Progenitor cell of endocrine pancreas (in vitro differentiated cells): ENCODE measurements at places on chromosomes 2 and 18. TPM values are rescaled to one million over a fixed set of nuclear protein-coding genes. Genes with fewer than 3 reads are reported as not detected.

TNFRSF11A gene
- total RNA-seq, result 0.43 and 0.64 TPM in 2 replicates

- peak overlapping the region; percentile 27 for H3K4me3 ChIP-seq
- no peak for DNase-seq
- no peaks in the 10 kb centered on the region for H3K36me3 ChIP-seq
- no peaks in the 10 kb centered on the region for H3K27me3 ChIP-seq
These were observed 33.0 kb upstream of the PPP1R1C start for GRCh38 chr2:181952404-181953226.

DNA sequence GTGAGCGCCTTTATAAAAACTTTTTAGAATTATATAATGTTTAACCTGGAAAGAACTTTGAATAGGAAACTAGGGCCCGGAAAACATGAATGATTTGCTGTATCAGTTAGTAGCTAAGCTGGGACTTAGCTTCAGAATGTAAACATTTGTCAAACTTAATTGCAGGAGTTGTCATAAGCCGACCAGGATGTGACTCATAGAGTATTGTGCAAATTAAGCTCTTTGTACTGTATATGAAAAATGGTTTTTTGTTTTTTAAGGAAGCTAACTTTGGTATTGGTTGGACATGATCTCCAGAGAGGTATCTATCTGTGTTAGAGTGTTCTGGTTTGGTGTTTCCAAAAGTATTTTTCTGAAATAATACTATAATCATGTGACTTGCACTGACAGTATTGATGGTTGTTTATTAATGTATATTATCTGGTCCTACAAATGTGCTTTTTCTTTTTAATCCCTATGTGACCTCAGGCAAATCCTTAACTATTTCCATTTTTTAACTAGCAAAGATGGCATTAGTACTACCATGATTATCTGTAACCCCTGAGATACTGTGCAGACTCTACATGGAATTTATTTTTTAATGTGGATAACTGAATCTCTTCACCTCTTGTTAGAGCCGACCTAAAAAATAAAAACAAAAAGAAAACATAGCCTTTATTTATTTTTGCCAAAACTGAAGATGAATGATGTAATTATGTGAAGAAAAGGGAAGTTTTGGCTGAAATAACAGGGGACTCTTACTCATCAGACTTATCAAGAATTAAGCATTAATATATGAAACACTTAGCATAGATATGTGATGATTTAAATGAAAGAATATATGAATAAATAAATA is 11.7 kb downstream of the YIPF4 start:
- no peak overlapping the region for H3K27ac ChIP-seq
- H3K4me3 ChIP-seq, result no peak overlapping the region
- H3K4me1 ChIP-seq, result no peaks in the 10 kb centered on the region
- peaks cover 12% of the 10 kb centered on the region for H3K36me3 ChIP-seq
- DNase-seq, result no peak
- no peaks in the 10 kb centered on the region for H3K27me3 ChIP-seq

DNA sequence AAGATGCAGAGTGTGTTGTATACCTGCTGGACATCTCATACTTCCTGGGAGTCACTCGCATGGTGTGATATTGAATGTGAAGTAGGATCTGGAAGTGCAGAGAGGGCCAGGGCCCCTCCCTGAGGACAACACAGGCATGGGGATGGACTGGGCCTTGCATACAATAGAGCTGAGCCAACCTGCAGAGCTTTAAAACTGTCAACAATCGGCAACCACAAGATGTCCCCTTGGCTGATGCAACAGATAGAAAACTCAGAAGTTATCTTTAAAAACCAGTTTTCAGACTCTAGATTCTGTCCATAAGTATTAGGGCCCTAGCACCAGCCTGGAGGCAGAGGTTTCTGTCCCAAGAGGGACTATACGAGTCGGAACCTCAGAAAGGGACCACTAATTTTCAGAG is 19.7 kb downstream of the EVA1A start:
- DNase-seq, result no peak
- H3K36me3 ChIP-seq, result peaks cover 20% of the 10 kb centered on the region
- no peak overlapping the region for H3K4me3 ChIP-seq
- no peaks in the 10 kb centered on the region for H3K27me3 ChIP-seq
- H3K27ac ChIP-seq, result no peak overlapping the region
- H3K4me1 ChIP-seq, result no peaks in the 10 kb centered on the region

GRCh38 chr2:71130905-71131244 is 441 bp downstream of the MPHOSPH10 start:
- H3K4me1 ChIP-seq, result peaks cover 6% of the 10 kb centered on the region
- no peak for DNase-seq
- no peaks in the 10 kb centered on the region for H3K27me3 ChIP-seq
- H3K27ac ChIP-seq, result no peak overlapping the region

KATNAL2 gene
- 6.1 and 8.0 TPM in 2 replicates for total RNA-seq

- no peak overlapping the region for H3K4me3 ChIP-seq
- peaks cover 1% of the 10 kb centered on the region for H3K4me1 ChIP-seq
- DNase-seq, result no peak
- peaks cover 55% of the 10 kb centered on the region for H3K36me3 ChIP-seq
- H3K27me3 ChIP-seq, result no peaks in the 10 kb centered on the region
- no peak overlapping the region for H3K27ac ChIP-seq
These were observed 43.9 kb downstream of the LANCL1 start for GRCh38 chr2:210432633-210433032.

DNA sequence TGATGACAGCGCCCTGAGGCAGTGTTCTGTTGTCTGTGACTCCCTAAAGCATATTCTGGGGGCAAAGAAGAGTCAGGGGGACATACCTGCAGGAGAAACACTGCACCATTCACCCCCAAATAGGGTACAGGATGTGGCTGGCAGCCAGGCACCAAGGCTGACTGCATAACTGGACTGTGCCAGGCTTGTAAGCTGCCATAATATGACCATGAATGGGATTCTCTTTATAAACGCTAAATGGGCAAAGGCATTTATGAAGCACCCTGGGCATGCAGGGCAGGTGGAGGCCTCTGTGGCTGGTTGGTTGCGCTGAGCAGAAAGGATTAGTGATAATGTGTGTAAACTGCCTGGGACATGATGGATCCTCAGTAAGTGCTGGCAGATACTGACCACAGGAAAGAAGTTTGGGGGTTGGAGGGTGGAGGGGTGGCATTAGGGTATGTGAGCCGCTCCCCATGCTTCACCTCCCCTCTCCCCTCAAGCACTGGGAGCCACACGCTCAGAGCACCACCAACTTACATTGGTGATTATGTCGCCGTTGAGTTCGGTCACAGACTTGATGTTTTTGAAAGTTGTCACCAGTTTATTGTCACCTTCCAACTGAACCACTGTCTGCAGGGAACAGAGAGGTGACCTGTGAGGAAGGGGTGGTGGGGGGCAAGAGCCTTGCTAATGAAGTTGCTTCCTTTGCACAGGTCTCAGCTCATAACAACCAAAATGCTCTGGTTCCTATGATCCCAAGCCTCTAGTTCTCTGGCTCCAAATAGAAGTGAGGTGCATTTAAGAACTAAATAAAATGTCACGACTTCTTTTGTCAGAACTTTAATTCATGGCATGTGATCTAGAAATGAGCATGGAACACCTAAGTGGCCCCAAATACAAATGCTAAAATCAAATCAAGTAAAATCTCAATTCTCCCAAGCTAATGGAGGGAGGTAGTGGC is 3.6 kb downstream of the FABP1 start:
- no peak overlapping the region for H3K4me3 ChIP-seq
- peaks cover 5% of the 10 kb centered on the region for H3K27me3 ChIP-seq
- DNase-seq, result no peak
- H3K36me3 ChIP-seq, result no peaks in the 10 kb centered on the region
- H3K27ac ChIP-seq, result no peak overlapping the region

ABCG5 gene
- total RNA-seq, result not detected in 2 replicates

TCF4 gene
- 56.8 and 61.3 TPM in 2 replicates for total RNA-seq

ANKRD30B gene
- total RNA-seq, result not detected in 2 replicates

- no peak overlapping the region for H3K4me3 ChIP-seq
- peaks cover 35% of the 10 kb centered on the region for H3K4me1 ChIP-seq
- no peak for DNase-seq
- H3K27me3 ChIP-seq, result peaks cover 17% of the 10 kb centered on the region
These were observed 2.0 kb upstream of the TBC1D8 start for GRCh38 chr2:101153077-101153707.

PSTPIP2 gene
- 6.1 and 7.0 TPM in 2 replicates for total RNA-seq

DNA sequence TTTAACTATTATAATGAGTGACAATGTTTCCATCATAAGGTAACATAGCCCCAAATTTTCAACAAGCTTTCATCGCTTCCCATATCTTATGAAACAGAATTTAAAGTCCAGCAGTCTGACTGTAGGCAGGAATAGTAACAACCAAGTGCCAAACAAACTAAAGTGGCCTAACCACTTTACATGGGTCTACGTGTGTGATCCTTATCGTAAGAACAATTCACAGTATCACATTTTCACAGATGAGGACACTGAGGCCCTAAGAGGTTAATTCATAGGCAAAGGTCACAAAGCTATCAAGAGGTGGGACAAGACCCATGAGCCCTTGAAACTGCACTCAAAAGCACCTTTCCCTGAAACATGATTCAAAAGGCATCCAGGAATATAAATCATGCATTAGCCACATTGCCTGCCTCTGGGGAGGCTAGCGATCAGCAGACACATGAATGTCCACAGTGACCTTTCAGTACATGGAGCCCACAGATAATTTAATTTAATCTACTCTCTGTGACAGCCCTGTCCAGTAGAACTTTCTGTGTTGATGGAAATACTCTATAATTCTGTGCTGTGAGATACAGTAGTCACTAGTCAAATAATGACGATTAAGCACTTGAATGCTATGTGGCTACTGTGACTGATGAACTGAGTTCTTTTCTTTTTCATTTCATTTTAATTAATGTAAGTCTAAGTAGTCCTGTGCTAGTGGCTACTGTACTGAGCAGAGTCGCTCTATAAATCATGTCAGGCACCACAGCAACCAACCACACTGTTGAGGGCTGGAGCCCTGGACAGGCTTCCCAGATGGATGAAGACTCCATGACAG is 30.3 kb downstream of the KIDINS220 start:
- H3K27me3 ChIP-seq, result no peaks in the 10 kb centered on the region
- H3K4me1 ChIP-seq, result peaks cover 4% of the 10 kb centered on the region
- H3K36me3 ChIP-seq, result peaks cover 51% of the 10 kb centered on the region
- no peak overlapping the region for H3K4me3 ChIP-seq

PLCD4 gene
- 0.38 and 0.62 TPM in 2 replicates for total RNA-seq

ADGRF3 gene
- 2.0 and 3.8 TPM in 2 replicates for total RNA-seq

SLC25A12 gene
- total RNA-seq, result 8.6 and 13.9 TPM in 2 replicates

- no peaks in the 10 kb centered on the region for H3K36me3 ChIP-seq
- H3K27me3 ChIP-seq, result peaks cover 14% of the 10 kb centered on the region
- no peak overlapping the region for H3K27ac ChIP-seq
These were observed 187.8 kb downstream of the FTCDNL1 start for GRCh38 chr2:199663157-199663556.

NYAP2 gene
- 0.10 TPM in 1 of 2 replicates, not detected in the other for total RNA-seq

MEIS1 gene
- 296 and 306 TPM in 2 replicates for total RNA-seq

- H3K27ac ChIP-seq, result no peak overlapping the region
- H3K4me1 ChIP-seq, result peaks cover 7% of the 10 kb centered on the region
- H3K27me3 ChIP-seq, result no peaks in the 10 kb centered on the region
- H3K4me3 ChIP-seq, result no peak overlapping the region
These were observed 8.1 kb upstream of the WIPF1 start for GRCh38 chr2:174605687-174606086.
